Stimulated activated CD4-positive, alpha-beta T cell treated with anti-CD3 and anti-CD28 coated beads, Interleukin-15, amount 100 ng/mL, for 1 hour (primary cell): ENCODE measurements at places on chromosomes 1 and 21.

GRCh38 chr21:34900376-34900775 is 148.7 kb downstream of the RUNX1 start:
- no peak for DNase-seq

DNA sequence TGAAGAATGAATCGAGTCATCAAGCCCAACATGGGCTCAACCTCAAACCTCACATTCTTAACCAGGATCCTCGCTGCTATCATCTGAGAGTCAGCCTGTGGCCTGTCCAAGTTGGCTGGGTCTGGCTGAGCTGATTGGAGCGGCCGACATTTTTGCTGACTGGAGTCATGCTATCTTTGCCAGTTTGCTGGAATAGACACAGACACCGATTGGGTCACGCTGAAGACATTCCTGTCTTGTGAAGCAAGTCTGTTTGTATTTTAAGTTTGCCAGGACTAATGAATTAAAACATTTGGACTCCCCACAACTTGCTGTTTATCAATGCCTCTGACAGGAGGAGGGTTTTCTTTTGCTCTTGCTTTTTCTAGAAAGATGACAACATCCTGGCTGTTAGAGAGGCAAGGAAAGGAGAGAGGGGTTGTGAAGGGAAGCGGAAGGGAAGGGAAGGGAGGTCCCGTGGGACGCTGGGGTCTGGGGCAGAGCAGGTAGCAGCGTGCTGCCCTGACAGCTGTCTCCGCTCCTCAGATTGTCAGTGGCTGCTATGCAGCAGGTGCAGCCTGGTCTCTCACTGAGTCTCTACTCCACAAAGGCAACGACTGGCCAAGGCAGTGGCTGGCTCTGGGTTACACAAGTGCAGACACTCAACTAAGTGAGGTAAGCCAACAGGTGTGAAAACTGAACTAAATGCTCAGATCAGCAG is at the start of gene MAP3K7CL:
Gene MAP3K7CL (plus strand): TSS at position 375 of the 700 bp plus-strand sequence. CDS start 2,701 bp downstream, outside the sequence.
- DNase-seq = no peak

DNA sequence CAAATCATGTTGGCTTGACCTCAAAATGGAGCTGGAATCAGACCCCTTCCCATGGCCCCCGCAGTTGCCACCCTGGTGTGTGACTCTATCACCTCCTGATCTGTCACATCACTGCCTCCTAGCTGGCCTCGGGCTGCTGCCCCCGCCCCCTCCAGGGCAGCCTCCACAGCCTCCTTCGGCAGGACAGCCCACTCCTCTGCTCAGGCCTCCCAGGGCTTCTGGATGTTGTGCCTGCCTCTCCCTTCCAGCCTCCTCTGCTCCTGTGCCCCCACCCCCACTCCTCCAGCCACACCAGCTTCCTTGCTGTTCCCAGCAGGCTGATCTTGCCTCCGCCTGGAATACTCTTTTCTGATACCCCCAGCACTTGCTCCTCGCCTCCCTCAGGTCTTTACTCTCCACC is 134.4 kb upstream of the EDN2 start:
- DNase-seq = no peak

DNA sequence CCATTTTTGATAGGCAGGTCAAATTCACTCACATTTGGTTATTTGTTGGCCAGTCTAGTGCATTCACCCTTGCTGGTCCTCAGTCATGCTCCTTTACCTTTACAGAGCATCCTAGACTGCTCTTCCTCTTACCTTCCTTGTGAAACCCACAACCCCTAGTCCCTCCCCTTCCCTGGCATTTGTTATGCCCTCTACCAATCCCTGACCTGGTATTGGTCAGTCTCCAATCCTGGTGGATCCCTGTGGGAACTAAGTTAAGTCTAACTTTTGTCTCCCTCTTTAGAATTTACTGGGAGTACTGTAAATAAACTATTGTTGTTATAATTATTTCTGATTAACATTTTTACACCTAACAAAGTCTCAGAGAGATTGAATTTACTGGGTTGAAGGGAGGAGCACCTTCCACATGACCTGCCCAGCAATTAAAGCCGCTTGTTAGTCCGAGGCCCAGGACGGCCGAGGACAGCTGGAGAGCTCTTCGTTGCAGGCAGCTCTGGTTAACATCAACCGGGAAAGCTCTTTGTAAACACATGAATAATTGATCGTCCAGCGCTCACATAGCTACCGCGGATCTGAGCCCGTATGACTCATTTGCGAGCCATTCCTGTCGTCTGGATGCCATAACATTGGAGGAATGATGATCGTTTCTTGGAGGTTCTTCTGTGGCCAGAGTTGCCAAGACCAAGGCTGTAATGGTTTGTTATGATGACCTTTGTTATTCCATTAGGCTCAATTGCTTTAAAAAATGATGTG is 31.9 kb downstream of the MTARC1 start:
- no peak for DNase-seq

DNA sequence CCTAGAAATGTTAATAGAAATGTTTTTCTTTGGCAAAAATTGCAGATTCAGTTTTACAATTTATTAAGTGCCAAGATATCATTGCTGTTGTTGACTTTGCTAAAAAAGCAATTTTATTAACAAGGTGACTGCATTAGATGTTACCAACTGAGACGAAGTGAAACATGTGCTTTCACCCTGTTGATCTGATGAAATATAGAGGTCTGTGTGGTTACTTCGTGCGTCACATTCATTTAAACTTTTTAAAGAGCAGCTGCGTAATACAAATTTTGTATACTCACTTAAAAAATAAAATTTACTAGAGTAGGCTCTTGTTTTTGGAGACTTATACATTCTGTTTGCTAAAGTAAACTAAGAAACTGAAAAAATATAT is 465.7 kb downstream of the USP25 start:
- DNase-seq = no peak

- no peak for DNase-seq
Observed at GRCh38 chr1:39082010-39082799, 56.1 kb downstream of the NDUFS5 start.

GRCh38 chr21:15001857-15002606 is 62.8 kb downstream of the NRIP1 start:
- DNase-seq = no peak

DNA sequence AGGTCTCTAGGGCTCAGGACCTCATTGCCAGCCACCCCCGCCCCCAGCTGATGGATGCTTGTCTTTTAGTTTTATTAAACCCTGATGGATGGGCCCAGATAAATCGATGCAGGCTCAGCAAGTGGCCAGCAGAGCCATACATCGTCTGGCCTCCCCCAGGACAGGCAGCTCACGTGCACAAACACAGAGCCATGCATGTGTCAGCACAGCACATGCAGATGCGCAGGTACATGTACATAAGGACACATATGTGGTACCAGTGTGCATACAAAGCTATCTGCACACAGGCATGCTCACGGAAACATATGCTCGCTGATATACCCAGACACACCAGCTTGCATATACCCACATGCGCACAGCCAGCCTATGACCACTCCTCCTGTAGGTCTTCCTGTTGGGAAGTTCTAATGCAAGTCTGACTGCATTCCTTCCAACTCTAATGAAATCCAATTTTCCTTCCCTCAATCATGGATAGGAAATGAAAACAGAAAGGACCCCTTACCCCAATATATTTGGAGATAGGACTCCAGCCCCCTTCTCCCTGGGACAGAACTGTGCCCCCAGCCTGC is 897 bp downstream of the COL16A1 start:
- DNase-seq = no peak

- no peak for DNase-seq
Observed at GRCh38 chr1:4510276-4510691, 144.1 kb upstream of the AJAP1 start.

DNA sequence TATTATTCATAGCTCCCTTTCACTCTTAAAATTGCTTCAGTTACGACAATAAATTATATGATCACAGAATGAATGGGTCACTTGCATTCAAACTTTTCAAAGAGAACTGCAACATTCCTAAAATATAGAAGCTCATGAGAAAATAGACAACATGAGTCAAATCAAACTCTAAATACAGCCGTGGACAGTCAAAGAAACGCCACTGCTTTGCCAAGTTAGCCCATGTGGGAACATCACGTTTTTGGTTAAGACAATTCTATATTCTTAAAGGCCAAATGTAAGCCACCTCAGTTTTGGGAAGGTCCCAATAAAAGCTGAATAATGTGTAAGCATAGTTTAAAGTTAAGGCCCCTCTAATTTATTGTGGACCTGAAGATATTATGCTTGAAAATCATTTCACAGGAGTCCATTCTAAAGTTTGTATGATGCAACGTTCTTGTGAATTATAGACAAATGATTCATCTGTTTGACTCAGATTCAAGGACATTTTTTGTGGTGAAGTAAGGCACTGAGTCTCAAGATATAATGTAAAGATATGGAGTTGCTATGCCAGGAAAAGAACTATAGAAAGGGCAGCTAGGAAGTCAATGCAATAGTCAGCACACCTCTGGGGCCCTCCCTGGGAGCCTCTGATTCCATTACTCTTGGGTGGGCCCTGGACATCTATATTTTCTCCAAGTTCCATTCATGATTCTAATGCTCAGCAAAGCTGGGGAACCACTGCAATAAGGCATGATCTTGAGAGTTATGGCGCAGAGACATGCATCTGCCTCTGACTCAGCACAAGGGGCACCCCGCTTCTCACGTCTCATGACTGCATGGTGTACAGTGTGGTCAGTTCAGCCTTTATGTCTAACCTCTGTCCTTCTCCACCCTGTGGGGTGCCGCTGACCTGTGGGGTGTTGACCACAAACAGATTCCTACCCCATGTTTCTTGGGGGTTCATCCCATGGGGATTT is 33.9 kb downstream of the ETS2 start:
- DNase-seq = no peak

GRCh38 chr1:219871427-219872057 is 56.8 kb downstream of the SLC30A10 start:
- DNase-seq = no peak

- DNase-seq = no peak
Observed at GRCh38 chr1:164699815-164700491, 141.0 kb downstream of the PBX1 start.

GRCh38 chr1:165235777-165236291 is 120.7 kb downstream of the LMX1A start:
- no peak for DNase-seq

DNA sequence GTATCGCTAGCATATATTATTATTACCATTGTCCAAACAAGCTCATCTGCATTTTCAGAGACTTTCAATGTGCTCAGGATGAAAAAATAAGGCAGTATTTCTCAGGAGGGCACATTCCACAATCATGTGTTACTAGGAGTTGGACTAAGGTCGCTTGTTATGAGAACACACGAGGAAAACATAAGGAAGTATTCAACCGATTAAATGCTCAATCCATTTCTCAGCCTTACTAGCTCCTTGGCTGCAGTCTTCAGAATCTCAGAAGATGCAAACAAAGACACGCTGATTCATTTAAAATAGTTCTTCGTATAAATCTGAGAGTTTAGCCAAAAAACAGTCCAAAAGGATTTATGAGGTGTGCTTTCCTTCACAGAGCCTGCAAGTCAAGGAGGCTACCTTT is 82.0 kb upstream of the JAK1 start:
- DNase-seq = no peak

GRCh38 chr1:84168783-84169182 is 24.7 kb downstream of the PRKACB start:
- no peak for DNase-seq

DNA sequence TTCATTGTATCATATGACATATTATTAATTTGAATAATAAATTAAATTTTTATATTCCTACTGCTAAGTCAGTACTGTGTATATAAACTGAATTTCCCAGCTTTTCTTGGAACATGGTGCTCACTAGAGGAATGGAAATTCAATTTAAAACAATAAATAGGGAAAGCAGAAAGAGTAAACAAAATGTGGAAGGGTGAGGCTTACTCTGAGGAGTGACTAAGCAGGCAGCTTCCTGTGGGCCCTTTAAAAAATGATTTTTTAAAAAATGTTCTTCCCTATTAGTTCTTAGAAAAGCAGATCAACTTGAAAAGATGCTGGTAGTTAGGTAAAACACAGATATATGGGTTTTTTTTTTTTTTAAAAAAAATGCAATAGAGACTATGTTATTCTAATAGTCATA is 49.5 kb upstream of the S1PR1 start:
- no peak for DNase-seq

DNA sequence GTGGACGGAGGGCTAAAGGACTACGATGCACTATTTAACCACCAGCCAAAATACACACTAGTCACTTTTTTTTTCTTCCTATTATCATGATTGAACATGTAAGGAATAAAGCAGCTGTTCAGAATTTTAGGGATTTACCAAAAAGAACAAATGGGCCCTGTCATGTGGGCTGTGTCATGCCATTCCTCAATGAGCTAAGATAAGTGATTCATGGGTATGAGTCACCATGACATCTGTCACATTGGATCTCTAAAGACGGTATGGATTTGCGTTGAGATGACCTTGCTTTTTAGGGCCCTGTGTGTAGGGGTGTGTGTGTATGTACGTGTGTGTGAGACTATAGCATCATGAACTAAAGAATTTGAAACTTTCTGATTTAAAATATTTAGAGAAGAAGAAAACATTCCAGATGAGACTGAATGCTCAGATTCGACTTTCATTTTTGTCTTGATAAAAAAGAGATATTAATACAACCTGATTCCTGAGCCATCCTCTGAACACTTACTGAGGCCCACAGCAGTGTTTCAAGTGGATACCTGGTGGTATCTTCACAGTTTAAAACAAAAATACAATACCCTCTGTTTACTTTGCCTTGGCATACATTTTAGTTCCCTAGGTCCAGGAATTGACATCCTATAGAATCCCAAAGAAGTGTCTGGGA is 246.1 kb upstream of the DUSP10 start:
- no peak for DNase-seq

DNA sequence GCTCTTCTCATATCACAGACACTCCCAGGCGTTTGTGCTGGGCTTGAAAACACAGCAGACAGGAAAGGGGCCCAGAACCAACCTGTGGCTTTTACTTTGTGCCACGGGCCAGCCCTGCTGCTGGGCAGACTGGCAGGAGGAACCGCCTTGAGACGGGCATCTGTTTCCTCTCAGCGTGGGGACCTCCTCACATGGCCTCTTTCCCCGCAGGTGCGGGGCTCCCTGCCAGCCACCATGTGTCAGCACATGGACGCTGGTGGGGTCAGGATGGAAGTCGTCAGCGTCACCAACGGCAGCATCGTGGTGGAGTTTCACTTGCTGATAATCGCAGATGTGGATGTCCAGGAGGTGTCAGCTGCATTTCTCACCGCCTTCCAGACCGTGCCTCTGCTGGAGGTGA is 47.8 kb downstream of the UMODL1 start:
- no peak for DNase-seq
